ENCODE measurements at places on chromosomes 11 and 22.

- H3K36me3 ChIP-seq = no peaks in the 10 kb centered on the region
- no peak overlapping the region for H3K4me3 ChIP-seq
- no peaks in the 10 kb centered on the region for H3K4me1 ChIP-seq
- H3K27ac ChIP-seq = no peak overlapping the region
- no peak for DNase-seq
Observed at GRCh38 chr11:31884080-31884479, 73.0 kb upstream of the PAX6 start.

- H3K27me3 ChIP-seq = no peaks in the 10 kb centered on the region
- no peak overlapping the region for H3K27ac ChIP-seq
- no peaks in the 10 kb centered on the region for H3K36me3 ChIP-seq
- DNase-seq = no peak
Observed at GRCh38 chr11:111204211-111204610, 41.3 kb upstream of the POU2AF2 start.

GRCh38 chr11:97548280-97548679 lies 1158.5 kb downstream of the JRKL start:
- no peak overlapping the region for H3K4me3 ChIP-seq
- no peaks in the 10 kb centered on the region for H3K27me3 ChIP-seq
- H3K27ac ChIP-seq = no peak overlapping the region
- no peaks in the 10 kb centered on the region for H3K36me3 ChIP-seq
- DNase-seq = no peak
- H3K4me1 ChIP-seq = no peaks in the 10 kb centered on the region

- H3K36me3 ChIP-seq = no peaks in the 10 kb centered on the region
- no peak overlapping the region for H3K27ac ChIP-seq
- DNase-seq = no peak
- no peak overlapping the region for H3K4me3 ChIP-seq
Observed at GRCh38 chr11:61082062-61082870, 20.0 kb upstream of the CD5 start.

DNA sequence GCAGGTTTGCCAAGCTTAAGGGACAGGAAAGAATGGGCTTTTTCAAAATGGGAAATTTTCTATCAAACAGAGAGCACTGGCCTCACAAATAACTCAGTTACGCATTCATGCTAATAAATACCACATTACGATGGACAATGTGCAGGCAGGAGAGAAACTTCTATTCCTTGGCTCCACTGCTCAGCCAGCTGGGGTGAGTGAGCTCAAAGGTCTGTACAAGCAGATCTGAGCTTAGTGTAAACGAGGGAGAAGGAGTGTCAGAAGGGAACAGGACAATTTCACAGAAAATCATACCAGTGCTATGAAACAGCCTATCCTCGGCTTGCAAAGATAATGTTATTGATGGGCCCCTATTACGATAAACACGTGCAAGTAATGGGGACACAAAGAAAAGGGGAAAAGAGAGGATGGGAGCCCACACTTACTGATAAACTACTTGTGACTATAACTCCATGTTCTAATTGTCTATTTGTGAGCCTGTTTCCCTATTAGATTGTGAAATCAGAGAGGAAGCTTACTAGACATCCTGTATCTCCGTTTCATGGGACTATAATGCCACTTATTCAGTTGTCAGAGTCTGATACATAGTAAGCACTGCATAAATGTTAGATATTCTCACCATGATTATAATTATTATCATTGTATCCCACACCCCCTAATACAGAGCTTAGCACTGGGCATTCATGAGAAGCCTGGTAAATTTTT lies 46.3 kb downstream of the AMOTL1 start:
- H3K4me1 ChIP-seq = no peaks in the 10 kb centered on the region
- no peak for DNase-seq
- no peak overlapping the region for H3K27ac ChIP-seq
